AG10803 (cell line): ENCODE measurements at places on chromosomes 2 and 18.
A peak's percentile ranks its signal among the peaks of the same experiment; 100 is the strongest.

- DNase-seq, result no peak
Observed at GRCh38 chr2:216436383-216436782, 24.1 kb downstream of the SMARCAL1 start.

- DNase-seq, result peak; percentile 69
Observed at GRCh38 chr2:238906936-238907716, 59.2 kb downstream of the TWIST2 start.

DNA sequence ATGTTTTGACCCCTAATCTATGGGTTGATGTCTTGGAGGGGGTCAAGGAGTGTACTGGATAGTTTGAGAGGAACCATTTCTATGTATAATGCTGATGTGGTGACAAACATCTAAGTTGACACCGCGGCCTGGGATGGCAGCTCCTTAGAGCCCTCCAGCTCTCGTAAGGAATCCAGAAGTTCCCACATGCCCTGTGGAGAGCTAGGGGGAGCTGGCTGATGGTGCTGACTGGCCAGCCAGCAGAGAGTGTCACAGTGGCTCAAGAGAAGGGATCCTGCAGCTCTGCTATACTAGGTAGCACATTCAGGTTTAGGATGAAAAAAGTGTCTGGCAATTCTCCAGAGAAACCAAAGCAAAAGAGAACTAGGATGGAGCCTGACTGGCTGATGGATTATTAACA lies 842.2 kb upstream of the VRK2 start:
- no peak for DNase-seq

DNA sequence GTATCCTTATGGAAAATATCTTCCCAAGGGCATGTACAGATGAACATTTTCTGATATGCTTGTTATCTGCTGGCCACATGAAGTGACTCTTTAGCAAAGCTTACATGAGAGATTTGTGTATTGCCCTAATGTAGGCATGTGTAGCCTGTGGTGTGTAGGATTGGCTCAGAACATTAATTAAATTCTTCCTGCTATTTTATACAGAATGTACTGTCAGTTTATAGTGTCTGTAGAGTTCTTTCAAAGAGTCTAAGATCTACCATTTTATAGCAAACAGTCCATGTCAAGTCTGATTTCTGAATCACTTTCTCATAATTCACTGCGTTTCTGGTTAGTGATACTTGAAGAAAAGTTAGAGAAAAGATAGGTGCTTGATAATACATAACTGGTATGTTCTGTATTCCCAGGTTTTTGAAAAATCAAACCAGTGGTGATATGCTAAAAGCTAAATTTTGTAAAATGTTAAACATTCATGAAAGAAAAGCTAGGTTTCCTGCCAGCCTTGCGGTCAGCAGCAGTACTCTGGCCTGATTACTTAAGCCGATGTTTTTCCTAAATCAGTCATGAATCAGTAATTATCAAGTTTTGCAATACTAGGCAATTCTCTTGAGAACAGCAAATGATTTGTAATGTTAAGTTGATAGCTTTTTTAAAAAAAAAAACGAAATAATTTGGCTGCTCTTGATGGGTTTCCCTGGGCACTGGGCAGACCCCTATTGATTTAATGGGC lies 30.9 kb upstream of the EFEMP1 start:
- DNase-seq, result peak; percentile 79

GRCh38 chr2:149188291-149188690 lies 142.1 kb upstream of the LYPD6 start:
- DNase-seq, result peak; percentile 36

- DNase-seq, result peak; percentile 26
Observed at GRCh38 chr2:231709636-231709980, 1.3 kb downstream of the PTMA start.

DNA sequence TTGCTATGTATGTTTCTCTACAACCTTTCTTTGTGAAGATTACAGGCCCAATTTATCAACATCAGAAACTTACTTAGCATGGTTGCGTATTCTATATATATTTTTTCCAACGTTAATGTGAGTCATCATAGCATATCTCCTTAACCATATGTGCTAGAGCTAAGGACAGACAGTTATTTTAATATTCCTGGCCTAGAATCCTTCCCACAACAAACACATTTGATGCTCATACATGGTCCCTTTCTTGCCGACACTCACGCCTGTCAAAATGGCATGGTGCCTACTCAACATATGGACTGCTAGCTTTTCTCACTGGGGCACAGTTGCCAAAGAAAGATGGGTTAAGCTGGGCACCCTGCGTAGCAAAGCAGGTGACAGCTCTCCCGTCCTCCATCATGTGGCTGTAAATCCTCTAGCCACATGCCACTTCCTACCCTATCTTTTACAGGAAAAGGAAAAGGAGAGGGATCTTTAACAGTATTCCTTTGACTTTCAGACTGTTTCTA lies 75.2 kb upstream of the GALNT5 start:
- DNase-seq, result no peak

DNA sequence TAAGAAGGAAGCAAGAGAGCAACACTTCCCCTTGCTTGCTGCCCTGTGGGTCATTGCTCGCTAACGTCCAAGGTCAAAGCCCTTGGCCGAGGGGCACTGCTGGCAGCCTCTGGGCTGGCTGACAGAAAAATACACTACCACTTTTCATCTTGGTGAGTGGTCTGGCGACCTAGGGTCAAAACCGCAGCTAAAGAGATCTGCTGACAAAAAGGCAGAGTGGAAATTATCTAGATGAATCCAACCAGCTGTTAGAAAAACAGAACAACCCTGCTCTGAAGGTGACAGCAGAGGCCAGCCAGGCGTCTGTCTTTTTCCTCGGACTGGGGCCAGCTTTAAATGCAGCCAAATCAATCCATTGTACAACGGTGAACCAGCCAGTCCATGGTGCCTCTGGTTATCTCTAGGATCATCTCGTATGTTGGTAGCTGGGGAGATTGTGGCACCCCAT lies 92.6 kb downstream of the CD8B2 start:
- DNase-seq, result no peak

DNA sequence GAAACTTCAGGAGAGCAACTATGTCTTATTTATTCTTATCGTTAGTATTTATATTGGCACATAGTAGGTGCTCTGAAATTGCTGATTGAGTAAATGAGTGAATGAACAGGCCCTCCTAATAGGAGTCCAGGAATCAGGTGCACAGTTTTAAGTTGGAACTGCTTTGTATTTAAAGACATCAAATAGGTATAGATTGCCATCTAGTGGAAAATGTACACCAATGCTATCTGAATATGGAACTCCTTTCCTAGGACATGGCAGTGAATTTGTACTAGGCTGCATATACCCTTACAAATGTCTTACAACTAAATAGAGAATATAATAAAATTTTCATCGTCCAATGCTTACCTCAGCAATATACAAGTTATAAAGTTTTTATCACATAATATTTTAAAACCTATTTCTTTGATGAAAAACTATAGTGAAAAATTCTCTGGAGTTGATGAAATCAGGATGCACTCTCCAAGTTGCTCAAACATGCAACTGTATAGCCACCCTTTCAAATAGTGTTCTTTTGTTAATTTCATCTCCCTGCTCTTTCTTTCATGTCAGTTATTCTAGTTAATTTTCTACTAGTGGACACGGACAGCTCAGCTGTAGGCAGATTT lies 318.9 kb upstream of the SYT4 start:
- peak; percentile 30 for DNase-seq

GRCh38 chr2:26144031-26144430 lies 28.9 kb upstream of the GAREM2 start:
- no peak for DNase-seq

DNA sequence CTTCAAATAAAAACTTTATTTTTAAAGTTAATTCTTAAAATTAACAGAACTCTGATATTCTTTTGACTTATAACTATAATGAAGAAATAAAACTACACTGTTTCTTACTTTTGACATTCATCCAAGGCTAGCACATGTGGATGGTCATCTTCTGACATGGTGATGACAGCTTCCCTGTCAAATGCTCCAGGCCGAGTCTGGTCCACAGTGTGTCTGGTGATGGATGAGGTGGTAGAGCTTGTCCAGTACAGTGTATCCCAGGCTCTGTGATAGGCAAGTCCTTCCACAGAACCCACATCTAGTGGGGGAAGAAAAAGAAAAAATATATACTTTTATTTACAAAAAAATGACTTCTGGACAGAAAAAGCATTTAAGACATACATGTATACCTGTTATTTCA lies 1529.5 kb downstream of the LRP1B start:
- DNase-seq, result no peak

DNA sequence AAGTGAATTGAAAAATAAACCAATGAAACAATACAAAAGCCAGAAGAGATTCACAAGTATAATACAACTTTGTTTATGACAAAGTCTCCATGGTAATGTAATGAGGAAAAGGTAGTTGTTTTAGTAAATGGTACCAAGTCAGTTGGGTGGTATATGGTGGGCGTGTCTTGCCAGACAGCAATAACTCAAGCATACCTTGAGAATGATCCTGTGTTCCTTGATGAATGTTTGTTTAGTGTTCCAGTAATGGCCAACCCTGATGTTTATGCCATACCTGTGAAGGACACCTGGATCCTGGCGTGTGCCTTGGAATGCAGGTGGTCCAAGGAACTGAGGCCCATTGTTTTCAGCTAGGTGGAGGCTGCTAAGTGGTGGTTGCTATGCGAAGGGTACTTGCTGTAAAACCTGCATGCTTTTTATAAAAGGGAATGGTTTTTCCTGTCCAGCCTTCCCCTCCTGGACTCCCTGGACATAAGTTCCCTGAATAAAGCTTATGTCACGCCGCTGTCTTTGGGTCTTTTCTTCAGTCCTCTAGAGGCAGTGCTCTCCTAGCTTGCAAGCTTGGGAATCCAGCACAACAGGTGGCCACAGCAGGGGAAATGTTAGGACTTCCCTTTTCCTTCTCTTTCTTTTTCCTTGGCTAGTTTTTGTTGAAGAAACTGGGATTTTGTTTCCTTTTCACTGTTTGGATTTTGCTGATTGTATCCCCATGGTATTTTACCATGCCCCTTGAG lies 54.7 kb downstream of the MTA3 start:
- no peak for DNase-seq

GRCh38 chr2:160310118-160310828 lies 110.2 kb upstream of the ITGB6 start:
- no peak for DNase-seq

- no peak for DNase-seq
Observed at GRCh38 chr18:13245481-13246000, 27.0 kb downstream of the LDLRAD4 start.
